ENCODE measurements at places on chromosomes 5 and 9.

DNA sequence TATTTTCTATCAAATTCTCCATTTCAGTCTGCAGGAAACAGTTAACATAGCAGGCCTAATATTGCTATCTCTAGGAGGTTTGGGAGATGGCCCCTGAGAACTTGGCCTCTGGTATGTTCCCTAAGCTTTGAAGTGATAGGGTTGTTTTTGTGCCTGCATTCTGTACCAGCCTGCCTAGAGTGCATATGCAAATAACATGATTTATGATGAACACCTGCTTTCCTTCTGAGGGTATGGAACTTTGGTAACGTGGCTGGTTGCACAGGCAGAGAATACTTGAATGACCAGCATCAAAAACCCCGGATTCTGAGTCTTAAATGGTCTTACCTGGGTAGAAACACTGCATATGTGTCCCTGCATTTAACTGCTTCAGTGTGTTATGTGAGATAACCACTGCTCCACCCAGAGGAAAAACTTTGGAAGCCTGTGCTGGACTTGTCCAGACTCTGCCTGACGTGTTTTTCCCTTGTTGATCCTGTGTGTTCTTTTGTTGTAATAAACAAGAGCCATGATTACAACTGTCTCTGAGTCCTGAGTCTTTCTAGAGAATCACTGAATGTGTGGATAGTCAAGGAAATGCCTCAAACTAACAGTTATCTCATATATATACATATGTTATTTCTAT lies 111.3 kb upstream of the ABCA1 start:
- DNase-seq = peak; percentile 72

GRCh38 chr9:86126998-86127972 lies 27.9 kb upstream of the GOLM1 start:
- peak; percentile 63 for DNase-seq

GRCh38 chr9:120640380-120640779 lies 60.4 kb upstream of the CDK5RAP2 start:
- DNase-seq = no peak

GRCh38 chr9:117286245-117286644 lies 128.6 kb downstream of the ASTN2 start:
- no peak for DNase-seq

DNA sequence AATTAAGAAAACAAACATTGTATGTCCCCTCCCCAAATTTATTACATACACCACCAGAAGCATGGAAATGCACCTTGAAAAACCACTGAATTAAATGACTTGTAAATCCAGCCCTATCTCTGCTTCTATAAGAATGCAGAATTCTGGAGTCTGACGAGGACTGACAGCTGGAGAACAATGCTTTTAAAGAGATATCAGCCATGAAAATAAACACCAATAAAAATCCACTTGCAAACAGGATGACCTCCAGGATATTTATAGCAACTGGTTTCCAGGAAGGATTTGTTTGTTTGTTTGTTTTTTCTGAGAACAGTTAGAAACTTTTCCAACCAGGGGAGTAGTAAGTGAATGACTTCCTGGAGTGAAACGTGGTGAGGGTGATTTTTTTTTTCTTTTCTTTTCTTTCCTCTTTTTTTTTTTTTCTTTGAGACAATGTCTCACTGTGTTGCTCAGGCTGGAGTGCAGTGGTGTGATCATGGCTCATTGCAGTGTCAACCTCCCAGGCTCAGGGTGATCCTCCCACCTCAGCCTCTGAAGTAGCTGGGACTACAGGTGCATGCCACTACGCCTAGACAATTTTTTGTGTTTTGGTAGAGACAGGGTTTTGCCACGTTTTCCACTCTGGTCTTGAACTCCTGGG lies 38.7 kb upstream of the SLC36A1 start:
- no peak for DNase-seq

DNA sequence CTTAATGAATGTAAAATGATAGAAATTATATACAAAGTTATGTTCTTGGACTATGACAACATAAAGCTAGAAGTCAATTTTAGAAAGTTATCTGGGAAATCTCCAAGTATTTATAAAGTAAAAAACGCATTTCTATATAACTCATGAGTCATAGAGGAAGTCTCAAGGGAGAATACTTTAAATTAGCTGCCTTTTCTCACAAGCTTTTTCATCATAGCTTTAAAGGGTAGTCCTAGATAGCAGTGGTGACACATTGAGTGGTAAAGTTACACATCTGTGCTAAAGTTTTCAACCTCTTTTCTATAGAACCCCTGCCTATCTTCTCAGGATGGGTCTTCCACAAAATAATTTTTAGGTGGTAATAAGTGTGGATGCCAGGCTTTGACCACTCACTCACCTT lies 598.3 kb upstream of the FAM174A start:
- DNase-seq = no peak

DNA sequence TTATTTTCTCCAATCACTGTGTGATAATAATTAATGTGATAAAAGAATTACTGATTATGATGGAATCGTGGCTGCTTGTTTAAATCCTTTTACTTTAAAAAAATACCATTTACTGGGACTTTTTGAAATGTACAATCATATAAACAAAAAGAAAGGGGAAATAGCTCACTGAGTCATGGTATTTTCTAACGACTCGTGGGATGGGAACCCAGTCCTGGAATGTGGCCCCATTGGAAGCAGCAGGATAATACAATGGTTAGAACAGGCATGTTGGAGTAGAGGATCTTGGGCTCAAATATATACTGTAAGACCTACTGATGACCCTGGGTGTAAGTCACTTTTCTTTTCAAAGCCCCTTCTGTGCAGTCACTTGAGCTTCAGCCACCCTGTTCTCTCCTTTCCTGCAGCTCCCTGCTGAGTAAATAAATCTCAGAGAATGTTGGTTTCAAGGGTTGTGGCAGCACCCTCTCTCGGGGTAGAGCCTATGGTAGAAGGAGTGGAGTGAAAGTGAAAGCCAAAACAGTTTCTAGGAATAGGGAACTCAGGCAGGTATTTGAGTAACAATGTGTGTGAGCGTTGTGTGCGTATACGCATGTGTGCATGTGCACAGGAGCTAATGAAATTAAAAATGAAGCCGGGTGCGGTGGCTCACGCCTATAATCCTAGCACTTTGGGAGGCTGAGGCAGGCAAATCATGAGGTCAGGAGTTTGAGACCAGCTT lies 40.8 kb upstream of the LARP1 start:
- no peak for DNase-seq

- DNase-seq = no peak
These were observed 192.0 kb downstream of the ADAMTSL1 start for GRCh38 chr9:18665947-18666346.

GRCh38 chr9:113403646-113404045 lies 2.6 kb upstream of the ALAD start:
- DNase-seq = no peak

DNA sequence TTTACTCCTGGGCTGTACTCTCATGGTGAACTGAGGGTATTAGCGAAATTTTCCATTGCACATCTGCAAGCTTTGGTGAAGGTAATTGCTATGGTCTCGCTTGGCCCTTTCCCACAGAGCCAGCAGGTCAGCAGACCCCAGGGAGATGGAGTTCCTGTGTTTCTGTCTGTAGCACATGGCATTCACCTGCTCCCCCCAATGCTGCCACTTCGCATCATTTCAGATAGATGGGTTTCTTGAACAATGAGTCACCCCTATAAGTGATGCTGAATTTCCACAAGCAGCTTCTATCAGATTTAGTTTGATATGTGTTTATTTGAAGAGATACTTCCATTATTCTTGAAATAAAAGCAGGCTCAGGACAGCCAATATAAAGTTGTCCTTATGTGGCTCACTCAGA lies 117.8 kb downstream of the ERCC6L2 start:
- DNase-seq = no peak

- DNase-seq = no peak
These were observed 73.0 kb downstream of the SPTLC1 start for GRCh38 chr9:92042260-92042659.

GRCh38 chr5:33309068-33309467 lies 131.7 kb upstream of the TARS1 start:
- no peak for DNase-seq

DNA sequence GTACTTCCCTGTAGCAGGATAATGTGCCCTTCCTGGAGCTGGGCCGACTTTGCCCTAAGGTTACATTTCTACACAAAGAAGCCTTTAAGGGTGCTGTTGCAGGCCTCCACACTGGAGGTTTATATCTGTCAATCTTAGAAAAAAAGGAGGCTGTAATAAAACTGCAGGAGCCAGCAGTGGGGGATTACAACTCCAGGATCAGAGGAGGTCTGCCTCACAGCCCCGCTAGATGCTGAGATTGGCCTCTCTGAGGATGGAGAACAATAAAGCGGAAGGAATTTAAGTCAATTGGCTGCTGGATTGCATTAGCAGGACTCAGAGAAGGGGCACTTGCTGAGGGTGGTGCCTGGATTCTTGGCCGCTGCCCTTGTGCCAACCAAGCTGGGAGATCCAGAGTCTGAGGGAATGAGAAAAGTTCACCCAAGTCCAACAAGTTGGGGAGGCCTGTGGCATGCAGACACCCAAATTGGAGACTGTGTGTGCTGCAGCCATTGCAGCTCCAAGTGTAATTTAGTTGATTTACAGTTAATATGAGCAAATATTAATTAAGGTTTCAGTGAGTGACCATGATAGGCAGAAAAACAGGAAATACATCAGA lies 99.0 kb upstream of the SSBP2 start:
- no peak for DNase-seq

DNA sequence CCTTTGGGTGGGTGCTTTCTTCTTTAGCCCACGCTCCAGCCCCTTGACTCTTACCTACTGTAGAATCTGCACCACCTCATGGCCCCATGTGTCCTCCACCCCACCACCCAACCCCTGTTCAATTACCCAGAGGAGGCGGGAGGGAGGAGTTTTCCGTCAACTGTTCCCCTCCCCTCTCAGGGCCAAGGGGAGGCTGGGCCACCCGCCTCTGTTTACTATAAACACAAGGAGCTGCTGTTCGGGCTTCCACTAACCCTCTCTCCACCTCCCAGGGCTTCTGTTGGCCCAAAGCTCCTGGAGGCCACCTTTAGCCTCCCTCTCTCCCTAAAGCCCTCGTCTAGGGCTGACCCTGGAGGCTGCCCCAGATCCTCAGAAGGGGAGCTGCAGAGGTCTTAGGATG lies 59.2 kb downstream of the FOXI1 start:
- DNase-seq = no peak

DNA sequence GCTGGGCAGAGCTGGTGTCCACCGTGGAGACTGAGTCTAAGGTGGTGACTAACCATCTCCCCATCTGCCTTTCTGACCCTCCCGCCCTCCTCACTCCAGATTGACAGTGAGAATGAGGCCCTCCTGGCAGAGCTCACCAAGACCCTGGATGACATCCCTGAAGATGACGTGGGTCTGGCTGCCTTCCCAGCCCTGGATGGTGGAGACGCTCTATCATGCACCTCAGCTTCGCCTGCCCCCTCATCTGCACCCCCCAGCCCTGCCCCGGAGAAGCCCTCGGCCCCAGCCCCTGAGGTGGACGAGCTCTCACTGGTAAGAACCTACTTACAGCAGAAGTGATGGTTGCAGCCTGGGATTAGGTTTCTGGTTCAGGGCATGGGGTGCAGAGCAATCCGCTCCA lies 96.5 kb downstream of the PPARGC1B start:
- DNase-seq = no peak

DNA sequence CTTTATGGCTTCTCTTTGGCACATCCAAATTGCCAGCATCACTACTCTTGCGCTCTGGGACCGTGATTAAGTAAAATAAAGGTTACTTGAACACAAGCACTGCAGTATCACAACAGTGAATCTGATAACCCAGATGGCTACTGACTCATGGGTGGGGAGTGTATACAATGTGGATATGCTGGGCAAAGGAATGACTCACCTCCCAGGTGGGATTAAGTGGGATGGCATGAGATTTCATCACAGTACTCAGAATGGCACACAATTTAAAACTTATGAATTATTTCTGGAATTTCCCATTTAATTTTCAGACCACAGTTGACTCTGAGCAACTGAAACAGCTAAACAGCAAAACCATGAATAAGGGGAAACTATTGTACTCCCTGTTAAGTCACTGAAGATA lies 4.3 kb downstream of the GFM2 start:
- no peak for DNase-seq

Measured in NCI-H526 treated with DMSO at 0.1 percent for 48 hours (cell line).